ENCODE measurements at places on chromosomes 6 and 20. TPM values are rescaled to one million over a fixed set of nuclear protein-coding genes. Genes with fewer than 3 reads are reported as not detected.

The TRIM10 gene
- polyA plus RNA-seq: not detected

The SLC24A3 gene
- 1.1 TPM for polyA plus RNA-seq

The CYP39A1 gene
- polyA plus RNA-seq: 4.0 TPM

The PRRT1 gene
- polyA plus RNA-seq: 2.9 TPM

The MYLIP gene
- 8.6 TPM for polyA plus RNA-seq

The COL9A3 gene
- 15.2 TPM for polyA plus RNA-seq

The DEFB132 gene
- polyA plus RNA-seq: not detected

The RBBP8NL gene
- polyA plus RNA-seq: not detected

The ERVFRD-1 gene
- 0.07 TPM for polyA plus RNA-seq

The SDC4 gene
- polyA plus RNA-seq: 48.4 TPM

The SLC4A11 gene
- 0.19 TPM for polyA plus RNA-seq

The ZC2HC1B gene
- not detected for polyA plus RNA-seq

The CABLES2 gene
- 6.9 TPM for polyA plus RNA-seq

The MEI4 gene
- not detected for polyA plus RNA-seq

The GNAS-AS1 gene
- 0.06 TPM for polyA plus RNA-seq

The NEURL2 gene
- 7.2 TPM for polyA plus RNA-seq

The FOXC1 gene
- polyA plus RNA-seq: 3.0 TPM

The FAM209B gene
- polyA plus RNA-seq: 1.1 TPM

The SLC17A2 gene
- polyA plus RNA-seq: not detected

All from heart right ventricle (tissue), 16 donors.